Cardiac atrium fibroblast (primary cell): ENCODE measurements at places on chromosomes 2 and 18. TPM values are rescaled to one million over a fixed set of nuclear protein-coding genes. Genes with fewer than 3 reads are reported as not detected.

GPAT2 gene
- total RNA-seq = 8.5 and 16.7 TPM in 2 replicates

IL1RN gene
- not detected in 2 replicates for total RNA-seq

CEP68 gene
- 7.6 and 14.6 TPM in 2 replicates for total RNA-seq

CCL20 gene
- total RNA-seq = 0.54 and 0.65 TPM in 2 replicates

SCN1A gene
- total RNA-seq = not detected in 2 replicates

OR6B2 gene
- total RNA-seq = not detected in 2 replicates

RND3 gene
- total RNA-seq = 53.6 and 74.5 TPM in 2 replicates

TMEM214 gene
- 43.7 and 46.0 TPM in 2 replicates for total RNA-seq

FBXO48 gene
- 0.36 and 0.49 TPM in 2 replicates for total RNA-seq

LYPD6B gene
- total RNA-seq = not detected in 2 replicates

XIRP2 gene
- under 0.01 and 0.18 TPM in 2 replicates for total RNA-seq

PLEKHH2 gene
- total RNA-seq = 0.90 and 1.8 TPM in 2 replicates

B4GALT6 gene
- 2.0 and 4.4 TPM in 2 replicates for total RNA-seq

AOX1 gene
- total RNA-seq = 47.5 and 76.8 TPM in 2 replicates

TTR gene
- not detected in 2 replicates for total RNA-seq

RDH14 gene
- 30.1 and 30.9 TPM in 2 replicates for total RNA-seq

DNAJC5G gene
- not detected in 2 replicates for total RNA-seq

HTR2B gene
- total RNA-seq = 1.1 TPM in 2 replicates

GNAL gene
- 0.72 and 2.1 TPM in 2 replicates for total RNA-seq

TOGARAM2 gene
- total RNA-seq = not detected in 2 replicates

SLC40A1 gene
- total RNA-seq = 3.9 and 5.2 TPM in 2 replicates

RIOK3 gene
- 38.1 and 59.9 TPM in 2 replicates for total RNA-seq

CNDP2 gene
- 53.1 and 66.6 TPM in 2 replicates for total RNA-seq

PAX8 gene
- under 0.01 TPM in 1 of 2 replicates, not detected in the other for total RNA-seq

SRD5A2 gene
- total RNA-seq = not detected in 2 replicates

DQX1 gene
- total RNA-seq = not detected in 2 replicates

RTP5 gene
- not detected in 2 replicates for total RNA-seq

CNTNAP5 gene
- not detected in 2 replicates for total RNA-seq

FAM237A gene
- not detected in 2 replicates for total RNA-seq

DCAF17 gene
- total RNA-seq = 9.7 and 10.3 TPM in 2 replicates

NEURL3 gene
- total RNA-seq = not detected in 2 replicates

AKAIN1 gene
- not detected in 2 replicates for total RNA-seq

RFX8 gene
- total RNA-seq = under 0.01 and 1.8 TPM in 2 replicates

TTLL4 gene
- total RNA-seq = 9.9 and 43.9 TPM in 2 replicates
